K562 (cell line): ENCODE measurements at places on chromosomes 6 and 20.
A peak's percentile ranks its signal among the peaks of the same experiment; 100 is the strongest.

DNA sequence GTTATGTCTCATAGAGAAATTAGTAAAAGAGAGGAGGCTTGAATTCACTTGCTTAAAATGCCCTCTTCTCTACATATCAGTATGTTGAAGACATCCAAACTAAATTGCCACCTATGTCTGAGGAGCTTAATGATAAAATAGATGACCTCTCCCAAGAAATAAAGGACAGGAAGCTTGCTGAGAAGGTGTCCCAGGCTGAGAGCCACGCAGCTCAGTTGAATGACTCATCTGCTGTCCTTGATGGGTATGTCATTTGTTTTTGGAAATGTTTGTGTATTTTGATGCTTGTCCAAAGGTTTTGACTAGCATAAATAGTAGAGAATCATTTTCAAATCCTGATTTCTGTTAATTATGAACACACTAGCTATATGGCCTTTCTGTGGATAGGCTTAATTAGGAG lies 307.7 kb downstream of the ARHGAP18 start:
- DNase-seq = no peak

- DNase-seq = no peak
Observed at GRCh38 chr6:150751296-150751695, 114.2 kb upstream of the MTHFD1L start.

DNA sequence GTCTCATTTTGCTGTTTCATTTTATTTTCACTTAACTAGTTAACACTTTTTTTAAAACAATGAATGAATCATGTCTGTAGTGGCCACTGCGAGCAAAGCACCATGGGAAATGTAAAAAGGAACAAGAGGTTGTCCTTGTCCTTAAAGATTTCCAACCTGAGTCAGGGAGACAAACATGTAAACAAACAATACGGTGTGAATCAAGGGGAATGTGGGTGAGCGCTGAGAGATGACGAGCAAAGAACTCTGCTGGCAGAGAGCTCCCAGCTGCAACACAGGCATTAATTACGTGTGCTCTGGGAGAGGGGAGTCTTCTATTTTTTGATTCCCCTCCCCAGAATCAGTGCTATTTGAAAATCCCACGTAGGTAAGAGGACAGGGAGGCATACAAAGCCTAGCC lies 84.3 kb downstream of the ATXN1 start:
- no peak for DNase-seq

DNA sequence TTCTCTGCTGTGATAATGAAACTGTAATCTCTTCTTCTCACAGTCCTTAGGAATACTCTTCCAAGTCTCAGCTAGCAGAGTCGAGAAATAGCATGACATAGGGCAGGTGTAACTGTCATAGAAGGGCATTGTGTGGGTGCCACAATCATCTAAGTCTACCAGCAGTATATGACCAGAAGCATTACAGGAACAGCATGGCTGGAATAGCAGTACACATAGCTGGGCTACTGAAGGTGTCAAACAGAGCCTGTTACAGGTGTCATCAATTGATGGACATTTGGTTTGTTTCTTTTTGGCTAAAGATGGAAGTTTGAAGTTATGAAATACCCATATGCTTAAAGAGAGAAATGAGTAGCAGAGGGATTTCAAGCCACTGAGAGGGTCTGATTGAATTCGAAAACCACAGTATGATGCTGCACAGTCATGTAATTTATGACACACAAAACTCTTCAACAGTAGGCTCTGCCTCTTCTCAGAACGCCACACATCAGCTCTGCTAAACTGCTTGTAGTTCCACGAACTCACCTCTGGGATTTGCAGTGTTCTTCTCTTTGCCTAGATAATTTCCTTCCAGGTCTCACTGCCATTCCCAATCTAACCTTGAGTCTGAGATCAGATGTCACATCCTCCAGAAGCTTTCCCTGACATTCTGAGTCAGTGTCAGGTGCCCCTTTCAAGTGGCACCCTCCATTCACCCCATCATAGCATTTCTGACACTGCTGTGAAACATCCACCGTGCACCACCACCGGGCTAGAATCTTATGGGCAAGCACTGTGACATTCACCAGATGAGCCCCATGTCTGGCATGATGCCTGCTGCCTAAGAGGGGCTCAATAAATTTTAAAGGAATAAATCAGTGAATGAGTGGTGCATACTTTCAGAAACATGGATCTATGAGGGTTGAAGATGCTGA lies 151.0 kb downstream of the ADAT2 start:
- DNase-seq = no peak

DNA sequence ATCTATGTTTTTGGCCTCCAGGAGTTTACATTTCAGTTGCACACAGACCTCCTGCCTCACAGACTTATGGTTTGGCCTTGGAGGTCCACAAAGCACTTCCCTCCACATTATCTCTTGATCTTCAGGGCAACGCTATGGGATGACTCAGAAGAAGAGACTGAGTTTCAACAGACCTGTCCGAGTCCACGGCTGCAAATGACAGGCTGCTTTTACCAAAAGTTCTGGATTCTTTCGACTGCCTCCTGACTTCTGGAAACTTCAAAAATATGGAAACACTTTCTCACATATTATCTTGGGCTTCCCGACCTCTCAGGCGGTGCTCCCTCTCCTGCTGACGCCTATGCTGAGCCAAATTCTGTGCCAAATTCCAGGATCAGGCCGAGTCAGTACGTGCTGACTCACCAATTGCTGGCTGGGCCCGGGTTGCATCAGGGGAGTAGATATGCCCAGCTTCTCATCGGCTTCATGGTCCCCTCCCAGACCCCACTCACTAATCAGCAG lies 190.2 kb downstream of the BMP7 start:
- no peak for DNase-seq

DNA sequence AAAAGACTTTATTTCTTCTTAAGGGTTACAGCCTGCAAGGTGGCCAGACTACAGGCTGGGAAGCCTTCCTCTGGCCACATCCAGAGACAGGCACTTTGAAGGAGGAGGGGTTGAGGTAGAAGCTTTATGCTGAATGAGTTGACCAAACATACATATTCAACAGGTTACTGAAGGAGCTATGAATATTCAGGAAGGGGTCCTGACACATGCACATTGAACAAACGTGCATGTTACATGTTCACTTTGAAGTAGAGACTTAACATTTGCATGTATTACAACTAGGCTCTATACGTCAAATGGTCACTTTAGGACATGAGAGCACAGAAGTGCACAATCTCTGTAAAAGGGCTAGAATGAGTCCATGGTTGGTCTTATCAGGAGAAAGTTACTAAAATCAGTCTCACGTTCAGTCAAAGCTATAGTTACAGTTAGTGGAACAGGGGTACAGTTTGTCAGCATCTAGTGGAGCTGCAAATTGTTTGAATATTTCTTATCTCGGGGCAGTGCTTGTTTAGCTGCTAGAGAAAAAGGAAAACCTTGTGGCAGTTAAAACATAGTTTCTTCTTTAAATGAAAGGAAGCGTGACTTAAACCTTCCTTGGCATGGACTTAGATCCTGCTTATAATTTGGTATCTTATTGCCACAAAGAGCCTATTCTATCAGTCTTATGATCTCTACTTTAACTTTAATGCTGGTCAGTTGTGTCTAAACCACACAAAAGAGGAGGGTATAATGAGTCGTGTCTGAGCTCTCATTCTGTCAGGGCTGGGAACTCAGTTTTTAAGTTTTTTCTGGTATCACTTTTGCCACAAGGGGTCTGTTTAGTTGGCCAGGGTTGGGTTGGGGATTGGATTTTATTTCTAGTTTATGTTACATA lies 4.6 kb upstream of the ZSCAN9 start:
- peak; percentile 47 for DNase-seq
